Left ventricle myocardium inferior (tissue), 1 donor: ENCODE measurements at places on chromosomes 6 and 20.

DNA sequence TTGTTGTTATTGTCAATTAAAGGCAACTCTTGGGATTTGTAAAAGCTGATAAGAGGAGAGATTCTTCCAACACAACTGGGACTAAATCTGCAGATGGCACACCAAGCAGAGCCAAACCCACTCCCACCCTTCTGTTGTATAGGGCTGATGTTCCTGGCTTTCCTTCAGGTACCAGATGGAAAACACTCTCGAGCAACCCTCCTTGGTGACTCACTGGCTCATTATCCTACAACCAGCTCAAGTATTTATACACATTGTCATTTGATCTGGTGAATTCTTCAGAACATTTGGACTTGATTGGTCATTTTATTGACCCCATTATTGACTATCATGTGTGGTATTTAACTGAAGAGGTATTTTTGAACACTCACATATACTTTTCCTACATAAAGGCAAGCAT, 190.3 kb upstream of the PCSK2 start:
- no peaks in the 10 kb centered on the region for H3K27me3 ChIP-seq
- no peaks in the 10 kb centered on the region for H3K4me1 ChIP-seq
- H3K27ac ChIP-seq = no peak overlapping the region
- H3K36me3 ChIP-seq = no peaks in the 10 kb centered on the region

GRCh38 chr20:16258766-16259165, 314.5 kb downstream of the KIF16B start:
- no peak for DNase-seq
- H3K4me3 ChIP-seq = no peak overlapping the region
- no peak overlapping the region for H3K27ac ChIP-seq

DNA sequence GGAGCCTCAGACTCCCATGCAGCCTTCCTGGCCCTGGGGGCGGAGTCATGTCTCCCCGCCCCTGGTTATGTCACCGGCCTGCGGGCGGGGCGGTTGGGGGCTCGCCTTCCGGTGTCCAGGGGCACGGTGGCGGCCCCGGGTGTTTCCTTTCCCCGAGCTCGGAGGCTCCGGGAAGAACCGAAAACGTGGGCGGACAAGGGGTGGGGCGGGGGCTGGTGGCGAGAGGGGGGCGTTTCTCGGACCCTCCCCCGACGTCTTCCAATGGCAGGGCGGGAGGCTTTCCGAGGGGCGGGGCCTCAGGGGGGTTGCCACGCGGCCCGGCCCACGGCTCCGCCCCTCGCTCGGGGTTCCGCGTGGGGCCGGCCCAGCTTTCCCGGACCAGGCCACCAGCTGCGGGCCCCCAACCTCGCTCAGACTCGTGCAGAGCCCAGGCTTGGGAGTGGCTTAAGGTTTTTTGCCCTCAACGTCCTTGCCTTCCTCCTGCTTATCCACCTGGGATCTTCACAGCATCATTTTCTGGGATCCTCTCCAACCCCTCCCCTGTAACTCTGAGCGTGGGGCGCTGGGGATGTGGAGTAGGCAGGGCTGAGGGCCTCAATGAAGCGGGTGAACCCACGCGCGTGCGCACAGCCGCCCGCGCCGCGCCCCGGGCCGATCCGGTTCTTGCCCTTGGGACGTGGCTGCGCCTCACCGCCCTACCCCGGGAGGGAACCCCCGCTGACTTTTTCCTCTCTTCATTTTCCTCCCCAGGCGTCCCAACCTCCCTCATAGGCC, 2.1 kb upstream of the NRN1 start:
- peaks cover 49% of the 10 kb centered on the region for H3K4me1 ChIP-seq
- H3K27me3 ChIP-seq = peaks cover 99% of the 10 kb centered on the region
- peak; percentile 73 for DNase-seq
- peak overlapping the region; percentile 84 for H3K27ac ChIP-seq
- no peaks in the 10 kb centered on the region for H3K36me3 ChIP-seq
- peak overlapping the region; percentile 64 for H3K4me3 ChIP-seq

GRCh38 chr20:821046-821730, 12.3 kb upstream of the FAM110A start:
- no peak for DNase-seq
- no peak overlapping the region for H3K4me3 ChIP-seq
- peaks cover 21% of the 10 kb centered on the region for H3K4me1 ChIP-seq
- peaks cover 2% of the 10 kb centered on the region for H3K27me3 ChIP-seq

- H3K27ac ChIP-seq = no peak overlapping the region
- DNase-seq = no peak
- H3K4me1 ChIP-seq = peaks cover 13% of the 10 kb centered on the region
- no peaks in the 10 kb centered on the region for H3K27me3 ChIP-seq
- no peak overlapping the region for H3K4me3 ChIP-seq
- no peaks in the 10 kb centered on the region for H3K36me3 ChIP-seq
Observed at GRCh38 chr20:16462711-16463110, 110.5 kb downstream of the KIF16B start.

GRCh38 chr6:116648156-116648555, 20.4 kb downstream of the ZUP1 start:
- no peak overlapping the region for H3K27ac ChIP-seq
- H3K36me3 ChIP-seq = peaks cover 16% of the 10 kb centered on the region
- no peaks in the 10 kb centered on the region for H3K27me3 ChIP-seq
- H3K4me1 ChIP-seq = no peaks in the 10 kb centered on the region

- no peak overlapping the region for H3K4me3 ChIP-seq
- H3K4me1 ChIP-seq = no peaks in the 10 kb centered on the region
- H3K36me3 ChIP-seq = no peaks in the 10 kb centered on the region
Observed at GRCh38 chr20:56845546-56846086, 216.5 kb downstream of the TFAP2C start.

DNA sequence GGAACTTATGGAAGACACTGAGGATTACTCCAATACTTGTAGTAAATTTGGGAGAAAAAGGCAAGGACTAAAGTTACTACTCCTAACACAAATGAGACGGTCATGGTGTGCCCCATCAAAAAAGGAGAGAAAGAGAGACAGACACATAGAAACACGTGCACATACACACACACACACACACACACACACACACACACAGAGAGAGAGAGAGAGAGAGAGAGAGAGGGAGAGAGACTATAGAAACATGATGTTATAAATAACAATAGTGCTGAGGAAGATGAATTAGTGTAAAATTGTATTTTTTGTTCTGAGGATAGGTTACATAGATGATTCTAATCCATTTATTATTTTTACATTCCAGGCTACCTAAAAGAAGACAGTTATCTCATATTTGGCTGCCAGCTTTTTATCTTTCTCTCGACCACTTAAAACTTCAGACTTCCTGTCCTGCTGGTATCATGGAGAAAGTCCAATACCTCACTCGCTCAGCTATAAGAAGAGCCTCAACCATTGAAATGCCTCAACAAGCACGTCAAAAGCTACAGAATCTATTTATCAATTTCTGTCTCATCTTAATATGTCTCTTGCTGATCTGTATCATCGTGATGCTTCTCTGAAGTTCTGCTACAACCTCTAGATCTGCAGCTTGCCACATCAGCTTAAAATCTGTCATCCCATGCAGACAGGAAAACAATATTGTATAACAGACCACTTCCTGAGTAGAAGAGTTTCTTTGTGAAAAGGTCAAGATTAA, 10.5 kb downstream of the PLN start:
- peak overlapping the region; percentile 82 for H3K27ac ChIP-seq
- peaks cover 35% of the 10 kb centered on the region for H3K4me1 ChIP-seq
- no peaks in the 10 kb centered on the region for H3K27me3 ChIP-seq
- no peak overlapping the region for H3K4me3 ChIP-seq

DNA sequence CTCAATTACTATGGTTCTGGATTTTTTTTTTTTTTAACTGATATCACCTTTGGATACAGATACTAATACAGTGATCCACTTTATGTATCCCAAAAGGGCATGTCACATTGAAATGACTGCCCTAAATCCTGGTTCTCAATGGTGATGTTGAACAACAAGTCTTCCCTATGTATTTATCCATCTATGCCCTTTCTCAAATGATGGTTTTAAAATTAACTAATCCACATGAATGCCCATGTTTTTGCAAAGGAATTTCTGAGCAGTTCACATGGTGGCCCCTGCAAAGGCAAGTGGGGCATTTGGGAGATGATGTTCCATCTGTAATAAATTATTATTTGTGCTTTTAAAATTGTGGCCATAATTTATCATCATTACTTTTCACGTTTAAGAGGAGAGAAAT, 2.7 kb downstream of the ADGRB3 start:
- H3K4me3 ChIP-seq = peak overlapping the region; percentile 74
- DNase-seq = no peak
- H3K4me1 ChIP-seq = peaks cover 30% of the 10 kb centered on the region
- H3K36me3 ChIP-seq = no peaks in the 10 kb centered on the region

DNA sequence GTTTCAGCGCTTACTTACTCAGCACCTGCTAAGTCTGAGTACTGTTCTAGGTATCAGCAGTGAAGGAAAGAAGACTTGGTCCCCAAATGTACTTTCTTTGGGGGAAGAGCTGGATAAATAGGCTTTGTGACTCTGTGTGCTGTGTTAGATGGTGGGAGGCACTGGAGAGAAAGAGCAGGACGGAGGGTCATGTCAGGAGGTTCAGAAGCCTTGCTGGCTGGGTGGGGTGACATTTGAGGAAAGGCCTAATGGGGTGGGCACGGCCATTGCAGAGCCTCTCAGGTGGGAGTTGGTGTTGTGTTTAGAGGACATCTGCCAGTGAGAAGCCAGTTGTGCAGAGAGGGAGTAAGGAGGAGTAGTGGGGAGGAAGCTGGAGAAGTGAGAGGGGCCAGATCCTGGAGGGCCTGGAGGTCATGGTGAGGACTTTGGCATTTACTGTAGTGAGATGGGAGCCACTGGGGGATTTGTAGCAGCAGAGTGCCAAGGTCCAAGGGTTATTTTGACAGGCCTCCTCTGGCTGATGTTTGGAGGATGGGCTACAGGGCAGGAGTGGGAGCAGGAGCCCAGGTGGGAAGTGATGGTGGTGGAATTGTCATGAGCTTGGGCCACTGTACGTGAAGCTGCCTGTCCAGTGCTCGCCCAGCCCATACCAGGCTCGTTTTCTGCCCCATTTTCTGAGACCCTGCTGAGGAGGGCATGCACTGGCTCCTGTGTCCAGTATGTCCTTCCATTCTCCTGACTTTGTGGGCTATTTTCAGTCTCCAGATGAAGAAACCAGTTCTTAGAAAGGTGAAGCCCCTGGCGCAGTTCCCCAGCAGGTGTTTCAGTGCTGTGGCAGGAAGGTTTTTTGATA, 886 bp downstream of the SDCBP2 start:
- H3K4me3 ChIP-seq = no peak overlapping the region
- H3K4me1 ChIP-seq = peaks cover 90% of the 10 kb centered on the region
- no peak for DNase-seq
- H3K36me3 ChIP-seq = no peaks in the 10 kb centered on the region
- H3K27ac ChIP-seq = peak overlapping the region; percentile 100

- DNase-seq = no peak
- H3K36me3 ChIP-seq = no peaks in the 10 kb centered on the region
Observed at GRCh38 chr6:28974505-28974904, 30.6 kb downstream of the ZNF311 start.

GRCh38 chr20:18694071-18694470, 106.2 kb downstream of the DTD1 start:
- H3K4me1 ChIP-seq = no peaks in the 10 kb centered on the region
- no peak overlapping the region for H3K27ac ChIP-seq
- H3K27me3 ChIP-seq = no peaks in the 10 kb centered on the region
- H3K36me3 ChIP-seq = no peaks in the 10 kb centered on the region
- no peak for DNase-seq

GRCh38 chr6:120871416-120872261, 462.6 kb downstream of the TBC1D32 start:
- H3K27ac ChIP-seq = no peak overlapping the region
- no peak overlapping the region for H3K4me3 ChIP-seq
- no peaks in the 10 kb centered on the region for H3K36me3 ChIP-seq
